Stimulated activated CD8-positive, alpha-beta memory T cell treated with anti-CD3 and anti-CD28 coated beads, Interleukin-2, amount 100 ng/mL, for 1 hour (primary cell): ENCODE measurements at places on chromosomes 6 and 20.

GRCh38 chr20:48273843-48274242, 488.6 kb upstream of the SULF2 start:
- no peak for DNase-seq

DNA sequence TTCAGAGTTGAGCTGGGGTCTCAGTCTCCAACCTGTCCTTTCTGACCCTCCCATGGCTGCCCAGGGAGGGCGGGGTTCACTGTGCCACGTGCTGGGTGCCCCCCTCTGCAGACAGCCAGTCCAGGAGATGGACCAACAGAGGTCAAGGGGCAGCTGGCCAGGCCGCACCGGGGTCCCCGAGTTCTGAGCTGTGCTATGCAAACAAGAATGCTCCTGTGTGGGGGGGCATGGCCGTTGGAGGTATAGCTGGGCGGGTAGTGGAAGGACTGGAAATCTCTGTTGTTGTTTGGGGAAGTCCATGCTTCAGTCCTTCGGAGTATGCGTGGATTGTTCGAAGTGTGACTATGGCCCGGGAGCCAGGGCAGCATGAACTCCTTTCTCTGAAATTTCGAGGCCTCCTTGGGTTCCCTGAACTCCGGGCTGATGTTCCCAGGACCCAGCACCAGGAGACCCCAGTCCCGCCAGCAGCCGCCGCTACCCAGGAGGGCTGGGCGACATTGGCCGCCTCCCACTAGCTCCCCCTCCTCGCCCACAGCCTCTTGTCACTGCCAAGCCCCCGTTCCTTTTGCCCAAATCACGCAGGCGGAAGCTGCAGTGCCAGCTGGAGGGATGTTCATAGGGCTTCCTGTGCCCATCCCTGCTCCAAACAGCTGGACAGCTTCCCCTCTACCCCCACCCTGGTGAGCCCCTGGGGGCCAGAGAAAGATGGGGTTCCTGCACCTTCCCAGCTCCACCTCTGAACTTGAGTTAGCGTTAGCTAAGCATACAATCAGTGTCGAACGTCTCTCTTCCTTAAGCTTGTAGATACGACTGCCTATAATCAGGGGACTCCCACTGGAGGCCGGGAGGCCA, 126.6 kb downstream of the TAF4 start:
- DNase-seq: no peak

- DNase-seq: no peak
Observed at GRCh38 chr6:148370176-148370575, 27.5 kb downstream of the SASH1 start.

GRCh38 chr20:1125277-1125676, 6.9 kb downstream of the PSMF1 start:
- no peak for DNase-seq

- DNase-seq: no peak
Observed at GRCh38 chr6:27161603-27161945, 85.9 kb upstream of the PRSS16 start.

DNA sequence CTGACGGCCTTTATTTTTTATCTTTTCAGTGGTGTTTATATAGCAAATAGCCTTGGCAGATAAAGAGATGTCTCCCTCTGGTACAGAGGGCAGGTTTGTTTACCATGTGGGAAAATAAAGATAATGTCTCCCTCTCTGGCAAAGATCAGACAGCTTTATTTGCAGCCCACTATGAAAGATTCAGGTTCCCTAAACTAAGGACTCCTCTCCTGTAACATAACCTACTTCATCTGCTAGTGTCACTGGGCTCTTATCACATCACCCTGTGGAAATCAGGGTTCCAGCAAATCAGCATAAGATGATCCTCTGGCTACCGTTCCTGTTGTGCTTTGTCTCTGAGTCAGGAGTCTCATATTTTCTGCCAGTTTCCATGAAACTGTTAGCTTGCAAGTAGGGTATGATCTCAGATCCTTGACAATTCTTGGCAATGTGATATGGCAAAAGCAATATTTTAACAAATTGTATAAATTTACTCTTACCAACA, 3.1 kb downstream of the FBXL4 start:
- no peak for DNase-seq

DNA sequence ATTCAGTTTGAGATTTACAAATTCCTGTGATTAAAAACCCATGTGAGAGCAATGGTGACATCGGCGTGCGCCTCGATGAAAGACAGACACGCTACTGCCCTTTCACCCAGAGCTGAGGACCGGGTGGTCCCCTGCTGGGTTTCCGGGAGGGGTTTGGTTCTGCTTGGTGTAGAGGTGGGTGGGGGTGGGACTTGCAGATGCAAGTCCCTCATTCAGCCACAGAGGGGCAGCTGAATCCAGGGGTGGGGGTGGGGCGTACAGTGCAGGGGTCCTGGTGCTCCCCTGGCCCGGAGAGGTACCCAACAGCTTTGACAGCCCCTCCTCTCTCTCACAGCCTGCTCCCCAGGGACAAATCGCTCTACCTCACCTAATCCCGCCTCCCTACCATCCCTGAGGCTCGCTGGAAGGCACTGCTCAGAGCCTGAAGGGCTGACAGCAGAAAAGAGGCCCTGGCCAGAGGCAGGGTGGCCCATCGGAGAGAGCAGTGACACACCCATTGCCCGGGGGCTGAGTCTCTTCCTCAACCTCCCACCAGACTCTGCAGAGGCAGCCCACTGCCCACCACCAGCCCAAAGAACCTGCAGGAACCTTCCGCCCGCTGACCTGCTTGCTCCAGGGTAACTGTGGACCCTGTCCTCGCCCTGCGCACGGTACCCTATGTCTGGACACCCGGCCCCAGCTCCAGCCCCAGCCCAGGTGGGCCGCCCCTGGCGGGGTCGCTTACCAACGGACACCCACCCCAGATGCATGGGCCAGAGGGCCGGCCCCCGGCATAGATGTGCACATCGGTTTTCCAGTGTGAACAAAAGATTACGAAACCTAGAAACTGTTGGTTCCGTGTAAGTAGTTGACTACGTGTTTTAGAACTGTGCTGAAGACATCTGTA, 118.4 kb downstream of the JPH2 start:
- no peak for DNase-seq

- DNase-seq: no peak
Observed at GRCh38 chr6:14276667-14277404, 159.3 kb downstream of the CD83 start.

GRCh38 chr6:25085756-25086155, 150.0 kb upstream of the RIPOR2 start:
- DNase-seq: no peak
